MG63 (cell line): ENCODE measurements at places on chromosomes 7 and 10. TPM values are rescaled to one million over a fixed set of nuclear protein-coding genes. Genes with fewer than 3 reads are reported as not detected.

DNA sequence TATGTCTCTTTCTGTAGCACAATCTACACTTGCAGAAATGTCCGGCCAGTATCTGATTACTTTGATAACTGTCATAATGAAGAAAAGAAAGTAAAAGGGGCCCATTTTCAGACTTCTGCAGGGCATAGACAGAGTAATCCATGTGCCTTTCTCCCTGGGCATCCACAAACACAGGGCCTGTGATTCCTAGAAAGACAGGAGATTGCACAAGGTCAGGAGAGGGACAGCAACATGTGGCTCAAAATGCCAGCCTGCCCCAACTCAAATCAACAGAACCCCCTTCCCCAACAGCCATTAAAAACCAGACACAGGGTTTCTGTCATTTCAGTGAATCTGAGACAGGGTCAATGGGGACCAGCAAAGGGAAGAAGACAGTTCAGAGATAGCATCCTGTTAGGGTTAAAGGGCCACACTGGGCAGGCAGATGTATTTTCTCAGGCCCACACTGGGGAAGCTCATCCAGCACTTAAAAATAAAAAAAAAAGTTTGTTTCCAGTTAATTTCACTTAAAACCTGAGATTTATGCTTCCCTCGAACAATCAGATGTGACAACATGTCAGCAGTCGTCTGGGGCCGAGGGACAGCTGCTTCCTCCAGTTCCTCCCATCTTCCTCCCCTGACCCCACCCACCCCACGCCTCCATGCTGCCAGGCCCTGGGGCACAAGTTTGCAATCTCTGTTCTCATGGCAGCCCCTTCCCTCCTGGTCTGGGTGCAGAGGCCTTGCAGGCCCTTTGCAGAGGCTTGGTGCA lies 30.7 kb upstream of the ACSL5 start:
- DNase-seq, result no peak

Gene ZNF488
- 0.07 TPM in 1 of 2 replicates, not detected in the other for total RNA-seq

DNA sequence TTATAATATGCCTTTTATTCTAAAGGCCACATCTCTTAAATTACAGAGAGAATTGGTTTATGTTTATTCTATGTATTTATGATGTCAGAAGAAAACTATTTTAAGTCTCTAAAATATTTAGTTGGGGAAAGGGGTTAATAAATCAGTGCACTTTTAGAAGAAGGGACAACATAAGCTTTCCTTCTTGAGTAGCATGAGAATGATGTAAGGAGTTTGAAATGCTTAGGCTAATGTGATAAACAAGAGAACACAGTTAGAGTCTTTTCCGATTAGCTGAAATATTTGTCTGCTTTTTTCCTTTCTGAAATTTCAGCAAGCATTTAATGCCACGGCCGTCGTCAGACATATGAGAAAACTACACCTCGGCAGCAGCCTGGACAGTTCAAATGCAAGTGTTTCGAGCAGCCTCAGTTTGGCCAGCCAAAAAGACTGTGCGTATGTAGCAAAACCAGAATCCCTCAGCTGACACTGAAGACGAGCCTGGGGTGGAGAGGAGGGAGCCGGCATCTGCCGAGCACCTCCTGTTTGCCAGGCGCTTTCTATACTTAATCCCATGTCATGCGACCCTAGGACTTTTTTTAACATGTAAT lies 176.2 kb downstream of the CCDC3 start:
- DNase-seq, result no peak

Gene MYOZ1
- total RNA-seq, result not detected in 2 replicates

Gene COMTD1
- 18.1 and 33.0 TPM in 2 replicates for total RNA-seq

GRCh38 chr7:37032258-37032601 lies 307.9 kb upstream of the AOAH start:
- DNase-seq, result no peak

DNA sequence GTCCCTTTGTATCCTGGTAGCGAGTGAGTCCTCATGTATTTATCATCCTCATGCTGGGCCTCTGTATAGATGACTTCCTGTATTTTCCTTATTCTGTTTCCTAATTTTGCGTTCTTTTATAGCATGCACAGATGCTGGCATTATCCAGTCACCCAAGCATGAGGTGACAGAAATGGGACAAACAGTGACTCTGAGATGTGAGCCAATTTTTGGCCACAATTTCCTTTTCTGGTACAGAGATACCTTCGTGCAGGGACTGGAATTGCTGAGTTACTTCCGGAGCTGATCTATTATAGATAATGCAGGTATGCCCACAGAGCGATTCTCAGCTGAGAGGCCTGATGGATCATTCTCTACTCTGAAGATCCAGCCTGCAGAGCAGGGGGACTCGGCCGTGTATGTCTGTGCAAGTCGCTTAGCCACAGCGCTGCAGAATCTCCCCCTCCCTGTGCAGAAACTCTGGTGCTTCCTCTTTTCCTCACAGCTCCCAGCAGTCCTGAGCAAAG lies 183.1 kb upstream of the PRSS58 start:
- no peak for DNase-seq

DNA sequence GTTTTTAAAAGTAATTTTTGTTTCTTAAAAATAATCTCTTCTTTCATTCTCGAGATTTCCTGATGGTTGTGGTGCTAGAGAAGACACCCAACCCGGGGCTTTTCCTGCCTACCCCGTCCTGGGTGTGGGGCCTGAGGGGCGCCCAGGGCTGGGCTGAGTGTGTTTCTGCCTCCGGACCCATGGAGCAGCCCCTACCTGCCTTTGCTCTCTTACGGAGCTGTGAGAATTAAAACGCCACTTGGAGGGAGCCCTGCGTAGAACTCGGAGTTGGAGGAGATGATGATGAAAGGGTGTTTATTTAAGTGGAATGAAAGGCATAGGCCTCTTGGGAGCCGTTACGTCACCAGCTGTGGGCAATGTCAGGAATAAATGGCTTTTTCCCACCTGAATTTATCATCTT lies 261.8 kb upstream of the SHH start:
- DNase-seq, result no peak

Gene ZCWPW1
- 5.1 and 6.8 TPM in 2 replicates for total RNA-seq

Gene GTF2I
- 57.8 and 144 TPM in 2 replicates for total RNA-seq

DNA sequence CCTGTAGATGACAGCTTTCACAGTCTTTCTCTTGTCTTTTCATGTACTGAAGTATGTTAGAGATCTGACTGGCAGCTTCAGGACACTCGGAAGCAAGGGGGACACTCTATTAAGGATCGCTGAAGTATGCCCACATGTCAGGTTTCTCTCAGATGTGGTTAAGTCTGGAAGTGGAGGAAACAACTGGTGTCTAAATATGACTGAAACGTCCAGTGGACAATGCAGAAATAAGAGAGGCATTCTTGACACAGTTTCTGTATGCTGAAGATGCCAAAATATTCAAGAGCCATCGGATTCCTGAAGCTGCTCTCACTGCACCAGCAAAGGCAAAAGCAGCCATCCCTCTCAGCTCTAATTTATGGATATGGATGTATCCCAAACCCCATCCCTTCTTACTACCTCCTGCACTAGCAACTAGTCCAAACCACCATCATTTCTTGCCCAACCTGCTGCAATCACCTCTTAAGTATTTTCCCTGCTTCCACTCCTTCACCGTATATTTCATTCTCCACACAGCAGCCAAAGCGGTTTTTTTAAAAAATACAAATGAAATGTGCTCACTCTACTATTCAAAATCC lies 113.4 kb downstream of the REEP3 start:
- no peak for DNase-seq

DNA sequence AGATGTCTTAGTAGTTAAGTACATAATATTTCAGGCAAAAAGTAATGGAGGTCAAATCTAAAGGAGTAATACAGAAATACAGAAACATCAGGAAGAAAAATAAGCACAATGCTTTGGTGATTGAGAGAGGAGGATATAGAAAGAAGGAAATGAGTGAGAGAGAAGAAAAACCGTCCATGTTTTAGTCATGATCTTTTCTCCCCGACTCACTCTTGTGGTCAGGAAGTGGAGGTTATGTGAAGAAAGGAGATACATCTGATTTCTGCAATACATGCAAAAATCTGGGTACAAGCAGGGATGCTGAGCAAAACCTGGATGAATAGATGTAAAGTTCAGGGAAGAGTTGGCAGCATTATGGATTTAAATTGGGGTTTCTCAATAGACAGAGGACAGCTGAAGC lies 1122.5 kb downstream of the SORCS3 start:
- no peak for DNase-seq

Gene STEAP1B
- 18.2 and 18.7 TPM in 2 replicates for total RNA-seq

GRCh38 chr7:108525327-108525984 lies 479 bp downstream of the PNPLA8 start:
- DNase-seq, result peak; percentile 79

DNA sequence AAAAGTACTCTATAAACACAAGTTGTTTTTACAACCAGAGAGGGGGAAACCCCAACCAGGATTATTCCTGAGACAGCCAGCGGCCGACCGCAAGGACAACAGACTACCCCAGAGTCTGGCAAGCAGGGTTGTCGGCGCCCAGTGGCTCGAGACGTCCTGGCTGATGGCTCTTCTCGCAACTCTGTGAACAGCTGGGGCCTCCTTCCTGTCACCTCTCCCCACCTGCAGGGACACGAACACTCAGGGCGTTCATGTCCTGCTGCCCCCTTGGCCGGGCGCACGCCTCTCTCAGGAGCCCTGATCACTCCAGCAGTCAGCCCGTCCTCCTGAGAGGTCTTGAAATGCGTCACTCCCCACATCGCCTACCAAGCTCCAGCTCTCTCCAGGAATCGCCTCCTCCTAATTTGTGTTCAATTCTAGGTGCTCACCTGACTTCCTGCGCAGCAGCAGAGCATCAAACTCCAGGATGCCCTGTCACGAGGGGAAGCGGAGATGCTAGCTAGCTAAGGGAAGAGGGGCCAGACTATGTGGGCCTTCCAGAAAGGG lies 66.4 kb upstream of the TNRC18 start:
- DNase-seq, result no peak

DNA sequence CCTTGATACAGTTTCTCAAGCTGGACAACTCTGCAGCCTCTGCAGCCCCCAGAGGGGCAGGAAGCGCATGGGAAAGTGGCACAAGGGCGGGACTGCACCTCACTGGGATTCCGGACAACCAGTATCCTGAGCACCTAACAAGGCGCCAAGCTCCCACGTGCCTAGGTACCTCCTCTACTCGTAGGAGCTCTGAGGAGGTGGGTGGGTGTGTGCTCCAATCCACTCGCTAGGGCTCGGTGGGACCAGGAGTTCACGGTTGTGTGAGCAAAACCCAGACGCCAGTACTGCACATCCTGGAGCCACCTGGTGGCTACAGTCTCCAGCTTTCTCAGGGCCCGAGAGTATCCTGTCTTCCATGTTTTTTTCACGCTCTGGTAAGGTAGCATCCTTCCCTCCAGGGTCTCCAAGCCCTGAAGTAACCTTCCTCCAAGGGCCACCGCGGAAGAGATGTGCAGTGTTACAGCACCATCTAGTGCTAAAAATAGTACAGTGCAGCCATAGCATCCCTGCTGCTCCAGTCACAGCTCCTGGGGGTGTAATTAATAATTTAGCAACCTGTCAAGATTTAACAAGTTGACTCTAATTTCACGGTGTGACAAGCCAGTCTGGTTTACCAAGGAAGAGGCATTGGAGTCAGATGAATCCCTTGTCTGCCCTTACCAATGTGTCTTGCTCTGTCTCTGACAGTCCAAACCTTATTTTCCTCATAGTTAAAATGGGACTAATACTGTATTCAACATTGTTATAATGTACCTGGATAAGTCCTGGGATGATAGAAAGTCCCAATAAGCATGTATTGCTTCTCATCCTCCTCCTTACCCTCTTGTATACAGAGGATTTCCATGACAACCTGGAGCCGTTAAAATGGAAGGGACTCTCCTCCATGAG lies 70.4 kb downstream of the HERPUD2 start:
- DNase-seq, result no peak

Gene ITPRID1
- total RNA-seq, result not detected in 2 replicates

- no peak for DNase-seq
Measured at GRCh38 chr7:128757203-128757602, 18.0 kb downstream of the CALU start.

DNA sequence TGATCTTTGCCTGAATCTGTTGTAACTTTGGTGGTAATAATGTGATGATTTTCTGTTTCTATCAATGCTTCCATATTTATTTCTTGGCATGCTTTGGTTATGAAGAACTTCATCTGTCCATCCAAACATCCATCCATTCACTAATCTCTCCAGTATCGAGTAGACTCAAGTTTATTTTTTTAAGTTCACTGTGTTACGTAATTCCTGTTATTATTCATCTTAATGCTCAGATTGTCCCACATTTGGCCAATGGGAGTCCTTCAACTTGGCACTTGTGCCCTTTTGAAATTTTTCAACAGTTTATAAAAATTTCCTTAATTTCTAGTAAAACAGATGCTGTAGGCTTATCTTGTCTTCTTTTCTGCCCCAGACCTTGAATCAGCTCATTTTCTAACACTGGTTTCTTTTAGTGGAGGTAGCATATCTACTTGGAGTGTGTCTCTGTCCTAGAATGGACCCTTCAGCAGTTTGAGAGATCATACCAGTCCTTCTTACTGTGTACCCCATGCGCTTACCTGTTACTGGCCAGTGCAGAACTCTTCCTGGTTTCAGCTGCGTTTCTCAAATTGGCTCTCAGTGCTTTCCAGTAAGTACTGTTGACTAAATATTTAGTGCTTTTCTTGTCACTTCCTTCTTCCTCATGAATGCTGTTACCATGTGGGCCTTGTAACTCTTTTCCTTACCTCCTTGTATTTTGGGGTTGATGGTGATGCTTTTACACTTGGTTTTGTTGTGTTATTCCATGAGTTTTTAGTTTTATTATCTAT lies 100.8 kb downstream of the MLLT10 start:
- DNase-seq, result no peak

GRCh38 chr7:128304212-128304611 lies 39.5 kb downstream of the RBM28 start:
- no peak for DNase-seq

DNA sequence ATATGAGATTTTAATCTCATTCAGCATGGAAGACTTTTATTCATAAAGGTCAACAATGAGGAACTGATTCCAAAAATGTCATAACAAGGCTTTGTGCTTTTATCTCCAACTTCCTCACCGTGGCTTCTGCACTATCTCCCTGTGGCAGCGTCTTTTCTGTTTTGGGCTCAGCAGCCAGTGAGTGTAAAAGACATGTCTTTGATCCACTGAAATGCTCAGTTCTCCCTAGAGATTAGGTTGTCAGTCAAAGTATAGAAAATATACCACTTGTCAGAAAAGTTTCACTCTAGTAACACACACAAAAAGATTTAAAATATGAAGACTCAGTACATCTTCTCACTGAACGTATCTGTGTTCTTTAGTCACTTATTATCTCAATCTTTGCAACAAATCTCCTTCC lies 901.8 kb upstream of the ZWINT start:
- DNase-seq, result no peak

GRCh38 chr7:2307690-2308107 lies 6.5 kb downstream of the SNX8 start:
- DNase-seq, result no peak

- DNase-seq, result no peak
Measured at GRCh38 chr10:66586897-66587679, 338.7 kb upstream of the LRRTM3 start.

DNA sequence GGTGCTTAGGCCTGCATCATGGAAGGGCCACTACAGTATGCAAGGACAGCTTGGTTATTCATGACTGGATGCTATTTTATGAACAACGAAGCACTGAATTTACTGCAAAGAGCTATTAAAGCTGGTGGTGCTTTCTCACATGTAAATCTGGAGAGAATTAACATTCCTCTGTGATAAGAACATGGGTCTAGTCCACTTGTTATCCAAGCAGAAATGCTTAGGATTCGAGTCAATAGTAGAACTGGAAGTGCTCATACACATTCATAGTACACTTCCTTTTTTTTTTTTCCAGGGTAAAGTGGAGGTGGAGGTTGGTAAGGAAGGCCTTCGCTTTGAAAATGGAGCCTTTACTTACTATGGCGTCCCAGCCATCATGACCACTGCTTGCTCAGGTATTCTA lies 35.0 kb downstream of the CNNM1 start:
- no peak for DNase-seq
